ENCODE measurements at places on chromosomes 7 and 10.
A peak's percentile ranks its signal among the peaks of the same experiment; 100 is the strongest.

DNA sequence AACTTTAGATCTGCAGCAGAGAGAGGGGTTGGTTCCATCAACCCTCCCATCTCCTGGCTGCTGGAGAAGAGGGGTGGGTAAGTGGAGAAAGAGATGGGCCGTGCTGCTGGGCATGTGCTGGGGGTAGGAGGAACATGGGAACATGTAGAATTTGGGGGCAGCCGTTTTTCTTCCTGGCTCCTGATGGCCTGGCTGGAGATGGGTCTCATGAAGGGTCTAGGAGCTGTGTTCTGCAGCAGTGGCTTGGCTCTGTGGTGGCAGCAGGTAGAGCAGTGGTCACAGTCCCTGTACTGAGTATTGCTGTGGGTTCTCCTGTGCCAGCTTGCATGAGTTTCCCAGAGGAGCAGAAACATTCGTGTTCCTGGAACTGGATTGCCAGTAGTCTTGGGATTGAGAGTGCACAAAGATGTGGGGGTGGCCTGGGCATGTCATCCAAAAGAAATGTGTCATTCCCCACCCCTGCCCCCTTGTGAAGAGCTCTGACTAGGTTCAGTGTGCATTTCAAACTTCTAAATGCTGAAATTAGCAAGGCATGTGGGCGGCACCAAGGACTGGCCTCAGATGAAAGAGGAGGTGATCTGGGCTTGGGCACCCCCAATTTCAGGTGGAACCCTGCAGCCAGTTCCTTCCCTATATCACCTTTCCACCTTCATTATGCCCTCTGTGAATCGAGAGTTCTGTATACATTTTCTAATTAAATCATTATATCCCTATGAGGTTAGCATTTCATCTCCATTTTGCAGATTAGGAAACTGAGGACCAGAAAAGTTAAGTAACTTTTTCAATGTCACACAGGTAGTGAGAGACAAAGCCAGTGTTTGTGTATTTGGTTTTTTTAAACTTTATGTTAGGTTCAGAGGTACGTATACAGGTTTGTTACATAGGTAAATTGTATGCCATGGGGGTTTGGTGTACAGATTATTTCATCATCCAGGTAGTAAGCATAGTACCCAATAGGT lies 2.1 kb downstream of the CHST3 start:
- DNase-seq: no peak

GRCh38 chr7:106604971-106605370 lies 56.0 kb downstream of the CCDC71L start:
- DNase-seq: no peak

- no peak for DNase-seq
These were observed 232.3 kb downstream of the ADAM12 start for GRCh38 chr10:126156012-126156411.

DNA sequence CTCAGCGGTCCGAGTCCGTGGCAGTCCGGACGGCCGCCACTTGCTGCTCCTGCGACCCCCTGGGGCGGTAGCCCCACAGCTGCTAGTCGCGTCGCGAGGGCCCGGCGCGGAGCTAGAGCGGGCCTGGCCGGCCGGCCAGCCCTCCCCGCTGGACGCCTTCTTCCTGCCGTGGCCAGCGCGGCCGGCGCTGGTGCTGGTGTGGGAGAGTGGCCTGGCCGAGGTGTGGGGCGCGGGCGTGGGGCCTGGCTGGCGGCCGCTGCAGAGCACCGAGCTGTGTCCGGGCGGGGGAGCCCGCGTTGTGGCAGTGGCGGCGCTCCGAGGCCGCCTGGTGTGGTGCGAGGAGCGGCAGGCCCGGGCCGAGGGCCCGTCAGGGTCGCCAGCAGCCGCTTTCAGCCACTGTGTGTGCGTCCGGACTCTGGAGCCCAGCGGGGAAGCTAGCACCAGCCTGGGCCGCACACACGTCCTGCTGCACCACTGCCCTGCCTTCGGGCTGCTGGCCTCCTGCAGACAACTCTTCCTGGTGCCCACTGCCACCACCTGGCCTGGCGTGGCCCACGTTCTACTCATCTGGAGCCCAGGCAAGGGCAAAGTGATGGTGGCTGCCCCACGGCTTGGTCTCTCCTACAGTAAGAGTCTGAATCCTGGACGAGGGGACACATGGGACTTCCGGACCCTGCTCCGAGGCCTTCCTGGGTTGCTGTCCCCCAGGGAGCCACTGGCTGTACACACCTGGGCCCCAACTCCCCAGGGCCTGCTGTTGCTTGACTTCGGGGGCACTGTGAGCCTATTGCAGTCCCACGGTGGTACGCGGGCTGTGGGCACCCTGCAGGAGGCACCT lies 631 bp downstream of the HPS6 start:
- peak; percentile 20 for DNase-seq

DNA sequence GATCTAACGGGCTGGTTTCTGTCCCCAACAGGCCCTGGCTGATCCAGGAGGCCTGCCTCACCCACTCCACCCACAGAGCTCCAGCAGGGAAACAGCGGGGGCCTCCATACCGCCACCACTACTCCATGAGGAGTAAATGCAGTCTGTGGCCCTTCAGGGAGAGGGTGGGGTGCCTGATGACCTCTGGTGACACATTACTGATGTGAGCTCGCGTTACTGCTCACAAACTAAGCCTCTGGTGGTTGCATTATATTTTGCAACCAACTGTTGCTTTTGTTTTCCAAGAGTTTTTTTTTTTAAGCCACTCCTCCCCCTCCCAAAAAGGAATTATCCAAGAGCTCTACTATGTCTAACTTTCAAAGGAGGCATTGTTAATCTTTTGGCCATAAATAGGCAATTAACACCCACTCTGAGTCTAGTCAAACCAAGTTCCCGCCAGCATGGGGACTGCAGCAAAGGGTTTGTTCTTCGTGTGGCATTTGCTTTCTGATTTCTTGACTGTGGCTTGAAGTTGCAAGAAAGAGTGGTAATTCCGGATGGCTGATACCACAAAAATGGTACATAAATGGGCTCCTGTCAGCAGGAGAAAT lies 72.6 kb downstream of the FAM53B start:
- DNase-seq: no peak

- no peak for DNase-seq
These were observed 73.0 kb downstream of the UBE3C start for GRCh38 chr7:157211690-157212089.

- DNase-seq: no peak
These were observed 72.4 kb downstream of the NKX6-2 start for GRCh38 chr10:132713421-132714095.

DNA sequence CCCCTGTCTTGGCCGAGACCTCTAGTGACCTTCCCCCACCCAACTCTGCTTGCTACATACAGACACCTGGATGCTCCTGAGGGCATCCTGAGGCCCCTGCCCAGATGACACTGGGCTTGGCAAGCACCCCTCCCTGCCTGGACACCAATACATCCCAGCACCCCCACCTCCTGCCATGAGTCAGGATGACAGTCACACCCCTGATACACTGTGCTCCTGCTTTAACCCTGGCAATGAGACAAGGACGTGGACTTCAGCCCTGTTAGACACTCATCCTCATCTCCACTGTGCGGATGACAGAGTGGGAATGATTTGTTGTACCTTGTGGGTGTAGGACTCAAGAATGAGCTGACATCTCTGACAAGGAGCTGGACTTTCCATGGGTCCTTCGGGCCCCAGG lies 186.3 kb upstream of the ADCY1 start:
- DNase-seq: no peak

GRCh38 chr7:150406567-150407421 lies 27.7 kb downstream of the ZNF775 start:
- no peak for DNase-seq

DNA sequence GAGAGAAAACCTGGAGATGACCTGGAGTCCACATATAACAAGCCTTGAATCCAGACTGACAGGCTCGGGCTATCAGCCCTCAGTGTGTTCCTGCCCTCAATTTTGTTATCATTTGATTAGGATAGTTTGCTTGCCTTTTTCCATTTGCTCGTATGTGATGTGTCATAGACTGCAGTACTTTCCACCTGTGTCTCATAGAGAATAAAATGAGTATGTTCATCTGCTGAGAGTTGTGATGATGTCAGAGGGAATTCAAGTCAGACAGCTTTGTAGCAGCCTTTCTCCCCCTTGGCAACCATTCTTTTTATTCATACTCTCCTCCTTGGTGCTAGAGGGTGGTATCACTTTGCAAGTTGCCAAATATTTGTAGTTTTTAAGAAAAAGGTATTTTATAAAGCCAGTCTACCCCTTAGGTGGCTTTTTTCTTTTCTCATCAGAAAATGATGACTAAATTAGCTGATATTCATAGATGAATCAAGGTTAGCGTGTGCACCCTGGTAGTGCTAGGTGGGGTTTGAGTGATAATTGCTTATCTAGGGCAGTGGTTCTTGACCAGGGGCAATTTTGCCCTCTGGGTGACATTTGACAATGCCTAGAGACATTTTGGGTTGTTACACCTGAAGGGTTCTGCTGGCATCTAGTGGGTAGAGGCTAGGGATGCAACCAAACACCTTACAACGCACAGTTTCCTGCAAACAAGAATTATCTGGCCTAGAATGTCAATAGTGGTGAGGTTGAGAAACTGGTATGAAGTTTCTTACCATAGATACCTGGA lies 5.4 kb downstream of the SGPL1 start:
- DNase-seq: no peak

DNA sequence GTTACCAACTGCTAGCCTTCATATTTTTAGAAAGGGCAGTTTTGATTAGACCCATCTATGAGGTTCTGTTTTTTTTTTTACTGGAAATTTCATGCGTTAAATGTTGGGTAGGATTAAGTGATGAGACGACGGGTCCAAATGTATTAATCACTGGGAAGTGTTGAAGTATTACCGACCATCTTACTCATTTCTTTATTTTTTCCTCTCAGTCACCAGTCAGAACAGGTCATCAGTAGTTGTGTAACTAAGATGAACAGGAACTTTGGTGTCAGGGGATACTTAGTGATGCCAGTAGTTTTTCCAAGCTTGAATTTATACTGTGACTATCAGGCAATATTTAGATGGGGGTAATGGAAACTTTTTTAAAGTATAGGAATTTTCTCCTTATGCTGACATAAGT lies 14.2 kb downstream of the TFAM start:
- DNase-seq: no peak

DNA sequence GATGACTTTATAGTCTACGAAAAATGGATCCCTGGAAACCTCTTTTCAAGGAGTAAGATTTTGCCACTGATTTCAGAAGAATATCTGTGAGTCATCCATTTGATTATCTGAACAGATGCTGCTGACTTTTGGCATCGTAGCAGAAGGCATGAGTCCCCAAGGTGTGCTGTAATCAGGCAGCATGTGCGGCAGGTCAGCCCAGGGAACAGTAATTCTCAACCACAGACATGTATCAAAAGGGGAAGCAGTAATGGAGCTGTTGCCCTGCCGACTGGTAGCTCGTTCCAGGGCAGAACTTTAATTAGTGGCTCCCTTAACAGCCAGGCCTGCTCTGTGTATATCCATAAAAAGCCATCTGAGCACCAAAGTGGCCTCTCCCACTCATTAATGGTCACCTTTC lies 5.7 kb upstream of the VWC2 start:
- no peak for DNase-seq

- DNase-seq: no peak
These were observed 329.2 kb upstream of the NPVF start for GRCh38 chr7:25557379-25557917.

DNA sequence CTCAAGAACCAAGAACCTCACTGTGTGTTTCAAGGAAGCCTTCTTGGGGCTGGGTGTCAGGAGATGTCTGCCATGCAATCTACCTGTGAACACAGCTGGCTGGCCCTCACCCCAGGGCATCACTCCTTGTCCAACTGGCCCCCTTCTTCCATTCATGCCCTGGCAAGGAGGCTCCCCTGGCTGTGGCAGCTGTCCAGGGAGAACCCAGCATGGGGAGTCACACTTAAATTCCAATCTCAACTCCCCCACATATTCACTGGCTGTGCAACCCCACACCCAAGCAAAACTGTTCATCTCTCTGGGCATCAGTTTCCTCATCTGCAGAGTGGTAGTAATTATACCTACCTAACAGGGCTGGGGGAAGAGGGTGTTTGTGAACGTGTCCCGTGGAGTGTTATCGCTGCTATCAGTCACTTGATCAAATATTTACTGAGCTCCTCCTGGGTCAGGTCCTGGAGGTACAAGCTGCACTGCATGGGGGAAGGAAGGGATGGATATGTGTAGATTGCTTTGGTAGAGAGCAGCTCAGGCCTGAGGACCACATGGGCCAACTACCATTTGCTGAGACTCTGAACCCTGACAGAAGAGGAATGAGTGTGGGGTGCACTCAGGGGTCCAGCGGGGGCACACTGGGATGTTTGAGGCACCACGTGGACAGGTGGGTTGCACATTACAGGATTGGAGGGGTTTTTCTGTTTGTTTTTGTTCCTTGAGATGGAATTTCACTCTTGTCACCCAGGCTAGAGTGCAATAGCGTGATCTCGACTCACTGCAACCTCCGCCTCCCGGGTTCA lies 2.1 kb upstream of the GPRIN2 start:
- DNase-seq: no peak

- DNase-seq: no peak
These were observed 281.2 kb downstream of the SNX13 start for GRCh38 chr7:17659126-17659525.

DNA sequence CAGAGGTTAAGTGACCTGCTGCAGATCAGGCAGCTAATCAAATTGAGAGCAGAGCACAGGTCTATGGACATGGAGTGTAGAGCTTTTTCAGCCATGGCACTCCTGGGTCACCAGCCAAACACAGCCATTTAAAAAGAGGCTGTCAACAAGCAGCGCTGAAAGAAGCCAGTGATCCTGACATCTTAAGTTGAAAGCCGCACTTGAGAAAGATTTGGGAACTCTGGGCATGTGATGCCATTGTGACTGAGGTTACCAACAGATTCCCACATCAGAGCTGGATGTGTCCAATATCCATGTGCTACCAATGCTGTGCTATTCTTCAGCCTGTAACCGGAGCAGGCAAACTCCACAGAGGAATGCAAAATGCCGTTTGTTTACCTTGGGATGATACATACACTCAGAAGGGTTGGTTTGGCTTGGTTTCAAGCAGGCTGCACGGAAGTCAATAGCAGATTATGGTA lies 56.2 kb upstream of the ABLIM1 start:
- DNase-seq: no peak

DNA sequence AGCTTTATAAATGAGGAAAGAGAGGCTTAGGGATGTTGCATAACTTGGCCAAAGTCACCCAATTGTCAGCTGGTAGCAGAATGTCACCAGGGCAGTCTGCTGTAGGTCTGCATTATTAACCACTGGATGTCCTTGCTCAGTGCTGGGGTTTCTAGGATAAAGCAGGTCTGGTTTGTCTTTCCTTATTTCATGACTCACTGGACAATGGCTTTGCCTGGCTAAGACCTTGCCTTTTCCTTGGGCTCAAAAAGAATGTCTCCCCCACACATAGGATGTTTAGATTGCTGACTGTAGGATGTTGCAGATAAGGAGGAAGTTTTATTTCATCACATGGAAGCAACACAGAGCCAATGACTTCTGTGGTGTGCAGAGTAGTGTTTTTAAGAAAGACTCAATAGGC lies 29.4 kb downstream of the WDFY4 start:
- DNase-seq: no peak

DNA sequence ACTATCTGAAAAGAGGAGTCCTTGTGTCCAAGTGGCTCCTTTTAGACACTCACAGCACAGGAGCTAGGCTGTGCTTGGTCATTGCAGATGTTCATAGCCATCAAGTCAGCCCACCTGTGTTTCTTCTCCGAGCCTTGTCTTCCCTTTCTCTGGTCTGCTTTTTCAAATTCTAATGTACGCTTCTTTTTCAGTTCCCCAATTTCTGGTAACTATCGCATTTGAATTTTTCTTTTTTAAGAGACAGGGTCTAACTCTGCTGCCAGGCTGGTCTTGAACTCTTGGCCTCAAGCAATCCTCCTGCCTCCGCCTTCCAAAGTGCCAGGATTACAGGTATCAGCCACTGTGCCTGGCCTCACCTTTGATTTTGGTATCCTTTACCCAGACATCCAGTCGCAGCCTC lies 18.9 kb downstream of the APBB1IP start:
- DNase-seq: no peak

- DNase-seq: no peak
These were observed 1.2 kb downstream of the TRDMT1 start for GRCh38 chr10:17200001-17200911.

Data from renal cortex interstitium (tissue), 15 donors.